D341Med (cell line): ENCODE measurements at places on chromosomes 6 and 20.

DNA sequence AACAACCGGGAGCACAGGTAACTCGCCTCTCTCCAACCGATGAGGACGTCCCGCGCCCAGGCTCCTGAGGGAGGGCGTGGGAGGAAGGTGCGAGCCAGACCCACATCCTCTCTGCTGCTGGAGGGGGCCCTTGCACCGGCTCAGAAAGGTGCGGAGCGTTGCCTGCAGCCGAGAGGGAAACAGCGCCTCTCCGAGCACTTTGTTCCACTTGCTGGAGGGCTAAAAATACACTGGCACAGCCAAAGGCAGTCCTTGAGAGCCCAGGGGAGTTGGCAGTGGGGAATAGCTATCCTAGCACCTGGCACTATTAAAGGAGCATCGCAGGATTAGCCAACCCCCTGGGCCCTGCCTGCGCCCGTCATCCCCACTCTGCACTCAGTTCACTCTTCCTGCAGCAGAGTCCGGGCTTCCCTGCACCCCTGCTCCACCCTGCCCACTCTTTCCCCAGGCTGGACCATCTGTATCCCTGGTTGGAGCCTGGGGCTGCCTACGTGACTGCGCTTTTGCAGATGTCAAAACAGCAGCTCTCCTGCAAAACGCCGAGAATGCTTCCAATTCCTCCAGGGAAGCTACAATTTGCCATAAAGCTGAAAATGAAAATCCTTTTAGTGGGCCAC, 108.9 kb downstream of the SNX5 start:
- peak; percentile 48 for DNase-seq

DNA sequence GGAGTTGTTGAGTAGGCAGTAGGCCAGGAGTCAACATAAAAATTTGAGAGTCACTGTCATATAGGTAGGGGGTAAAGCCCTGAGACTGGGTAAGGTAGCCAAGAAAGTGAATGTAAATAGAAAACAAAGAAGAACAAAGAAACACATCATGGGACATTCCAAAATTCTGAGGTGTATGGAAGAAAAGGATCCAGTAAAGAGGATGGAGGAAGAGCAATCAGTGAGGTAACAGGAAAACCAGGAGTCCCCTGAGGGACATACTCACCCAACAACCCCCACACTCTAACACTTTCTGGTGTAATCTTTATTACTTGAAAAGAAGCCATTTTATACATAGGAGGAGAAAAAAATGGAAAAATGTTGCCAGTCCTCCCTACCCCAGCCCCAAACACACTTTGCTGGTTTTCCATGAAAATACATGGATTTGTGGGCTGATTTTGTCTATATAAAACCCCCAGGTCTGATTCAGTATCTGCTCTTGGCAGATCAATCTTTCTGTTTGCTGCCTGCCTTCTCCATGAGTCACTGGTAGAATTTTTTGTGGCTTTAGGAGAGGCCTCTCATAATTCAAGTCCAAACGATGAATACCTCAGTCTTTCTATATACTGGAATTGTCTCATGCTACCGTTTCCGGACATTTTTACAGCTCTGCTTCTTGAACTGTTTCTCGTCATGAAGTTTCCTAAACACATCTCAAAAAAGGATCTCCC, 271.4 kb upstream of the MAN1A1 start:
- DNase-seq: no peak

GRCh38 chr6:83226517-83226916, 33.4 kb downstream of the RWDD2A start:
- DNase-seq: no peak

DNA sequence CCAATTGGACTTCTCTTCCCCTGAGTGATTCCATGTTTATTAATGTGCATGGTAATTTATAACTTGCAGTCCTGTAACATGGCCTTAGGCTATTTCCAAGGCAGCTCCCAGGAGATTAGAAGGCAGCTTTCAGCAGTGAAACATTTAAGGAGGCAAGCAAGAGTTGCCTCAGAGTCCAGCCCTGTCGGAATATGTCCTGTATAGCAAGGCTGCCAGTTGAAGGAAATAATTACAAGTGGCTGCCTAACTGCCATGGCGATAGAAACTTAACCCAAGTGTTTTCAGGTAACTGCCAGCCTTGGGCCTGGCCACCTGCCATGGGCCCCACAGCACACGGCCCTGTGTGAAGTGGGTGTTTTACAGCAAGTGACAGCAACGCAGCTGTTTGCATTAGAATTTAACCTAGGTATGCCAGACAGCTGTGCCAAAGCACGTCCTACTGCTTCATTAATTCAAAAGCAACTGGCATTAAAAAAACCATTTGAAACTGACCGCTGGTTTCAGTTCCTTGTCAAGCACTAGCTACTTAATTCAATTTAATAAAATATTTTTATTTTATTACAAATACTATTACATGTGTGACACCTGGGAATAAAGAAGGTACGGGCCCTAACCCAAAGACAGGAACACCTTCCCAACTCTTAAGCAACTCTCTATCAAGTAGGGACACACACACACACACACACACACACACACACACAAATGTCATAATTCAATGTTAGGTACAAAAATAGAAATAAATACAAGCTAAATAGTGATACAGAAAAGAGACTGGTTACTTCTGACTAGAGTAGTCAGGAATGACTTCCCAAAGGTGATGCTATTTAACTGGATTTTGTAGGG, 151.8 kb upstream of the HEY2 start:
- DNase-seq: no peak

GRCh38 chr20:59013031-59013951, 5.9 kb upstream of the TUBB1 start:
- no peak for DNase-seq

GRCh38 chr6:34189806-34190503, 44.1 kb upstream of the GRM4 start:
- no peak for DNase-seq

DNA sequence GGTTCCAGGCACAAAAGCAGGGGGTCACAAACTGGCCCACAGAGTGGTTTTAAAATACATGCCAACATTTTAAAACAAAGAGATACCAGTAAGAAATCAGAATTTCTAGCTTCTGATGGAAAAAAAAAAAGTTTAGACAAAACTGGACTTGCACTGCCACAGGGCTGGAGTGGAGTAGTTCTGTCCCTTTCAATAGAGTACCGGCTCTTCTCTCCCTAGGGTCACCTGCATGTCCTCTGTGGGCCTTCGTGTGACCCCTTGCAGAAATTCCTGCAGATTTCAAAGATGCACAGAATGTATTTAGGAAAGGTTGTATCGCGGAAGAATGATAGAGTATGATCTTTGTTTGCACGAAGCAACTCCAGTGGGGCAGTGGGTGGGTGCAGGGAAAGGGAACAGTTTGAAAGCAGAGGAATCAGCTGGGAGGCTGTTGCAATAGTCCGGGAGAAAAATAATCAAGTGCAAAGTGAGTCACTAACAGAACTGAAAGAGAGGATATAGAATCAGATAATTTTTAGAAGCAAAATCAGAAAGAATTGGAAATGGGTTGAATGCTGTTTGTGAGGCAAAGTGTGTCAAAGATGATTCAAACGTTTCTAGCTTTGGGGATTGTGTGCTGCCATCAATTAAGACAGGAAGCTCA, 97.3 kb upstream of the STXBP5 start:
- DNase-seq: no peak

DNA sequence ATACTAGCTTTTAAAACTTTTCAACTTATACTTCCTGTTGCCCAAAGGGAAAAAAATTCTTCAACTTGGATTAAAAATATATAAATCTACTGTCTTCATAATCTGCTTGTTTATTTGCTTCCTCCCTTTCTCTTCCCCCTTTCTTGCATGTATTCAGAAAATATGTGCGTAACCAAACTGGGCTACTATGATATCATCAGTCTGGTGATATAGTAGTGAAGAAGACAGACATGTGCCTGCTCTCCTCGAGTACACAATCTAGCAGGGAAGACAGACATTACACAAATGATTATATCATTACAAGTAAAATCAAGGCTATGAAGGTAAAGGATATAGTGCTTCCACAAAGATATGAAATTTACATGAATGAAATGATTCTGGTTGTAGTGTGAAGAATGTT, 31.0 kb downstream of the IBTK start:
- DNase-seq: no peak

DNA sequence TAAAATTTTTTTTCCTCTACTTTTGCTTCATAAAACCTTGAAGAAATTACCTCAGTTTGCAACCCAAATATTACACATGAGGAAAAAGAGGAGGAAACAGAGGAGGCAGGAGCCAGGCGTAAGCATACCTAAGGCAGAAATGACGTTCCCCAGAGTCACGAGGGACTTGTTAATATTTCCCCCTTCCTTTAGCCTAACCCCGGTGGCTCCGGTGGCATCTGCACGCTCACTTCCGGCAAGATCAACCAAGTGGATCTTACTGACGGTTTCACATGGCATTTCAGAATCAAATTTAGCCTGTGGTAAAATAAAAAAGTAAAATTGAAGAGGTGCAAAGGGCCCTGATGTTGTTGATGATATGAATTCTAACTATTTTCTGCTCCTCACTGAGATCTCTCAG, 67.4 kb downstream of the KIF16B start:
- no peak for DNase-seq

DNA sequence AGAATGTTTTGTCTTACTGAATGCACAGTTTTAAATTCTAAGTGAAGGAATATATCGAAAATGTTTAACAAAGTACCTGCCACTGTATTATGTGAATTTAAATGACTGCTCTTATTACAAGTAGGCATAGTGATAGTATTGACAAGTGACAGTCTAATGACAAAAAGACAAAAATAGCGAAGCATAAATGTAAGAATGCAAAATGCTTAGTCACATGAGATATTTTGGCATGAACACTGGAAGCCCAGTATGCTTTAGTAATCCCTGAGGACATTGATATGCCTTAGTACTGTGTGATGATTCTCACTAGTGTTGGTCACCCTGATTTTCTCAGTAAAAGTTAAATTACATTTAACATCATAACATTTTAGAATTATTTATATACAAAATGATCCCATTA, 153.5 kb downstream of the EYA4 start:
- DNase-seq: no peak

GRCh38 chr6:144710207-144710606, 425.1 kb downstream of the UTRN start:
- DNase-seq: no peak

- DNase-seq: no peak
These were observed 65.7 kb downstream of the TRDN start for GRCh38 chr6:123570813-123571684.

DNA sequence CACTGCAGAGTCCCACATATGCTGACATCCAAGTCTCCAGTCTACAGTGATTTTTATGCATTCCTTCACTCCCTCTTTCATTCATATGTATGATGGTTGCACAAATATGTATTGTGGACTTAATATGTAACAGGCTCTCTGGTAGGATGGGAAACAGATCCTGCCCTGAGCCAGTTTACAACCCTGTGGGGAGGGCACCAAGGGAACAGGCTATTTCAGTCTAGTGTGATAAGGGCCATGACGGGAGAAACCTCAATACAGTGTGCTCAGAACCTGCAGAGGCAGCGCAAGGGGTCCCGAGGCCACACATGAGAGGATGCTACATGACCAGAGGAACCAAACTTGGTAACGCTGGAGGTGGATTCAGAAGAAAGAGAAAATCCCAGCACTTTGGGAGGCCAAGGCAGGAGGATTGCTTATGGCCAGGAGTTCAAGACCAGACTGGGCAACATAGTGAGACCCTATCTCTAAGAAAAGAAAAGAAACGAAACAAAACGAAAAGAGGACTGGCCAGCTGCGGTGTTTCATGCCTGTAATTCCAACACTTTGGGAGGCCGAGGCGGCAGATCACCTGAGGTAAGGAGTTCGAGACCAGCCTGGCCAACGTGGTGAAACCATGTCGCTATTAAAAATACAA, 249.8 kb upstream of the JARID2 start:
- no peak for DNase-seq

GRCh38 chr20:58251348-58251978, 23.0 kb upstream of the ANKRD60 start:
- no peak for DNase-seq

DNA sequence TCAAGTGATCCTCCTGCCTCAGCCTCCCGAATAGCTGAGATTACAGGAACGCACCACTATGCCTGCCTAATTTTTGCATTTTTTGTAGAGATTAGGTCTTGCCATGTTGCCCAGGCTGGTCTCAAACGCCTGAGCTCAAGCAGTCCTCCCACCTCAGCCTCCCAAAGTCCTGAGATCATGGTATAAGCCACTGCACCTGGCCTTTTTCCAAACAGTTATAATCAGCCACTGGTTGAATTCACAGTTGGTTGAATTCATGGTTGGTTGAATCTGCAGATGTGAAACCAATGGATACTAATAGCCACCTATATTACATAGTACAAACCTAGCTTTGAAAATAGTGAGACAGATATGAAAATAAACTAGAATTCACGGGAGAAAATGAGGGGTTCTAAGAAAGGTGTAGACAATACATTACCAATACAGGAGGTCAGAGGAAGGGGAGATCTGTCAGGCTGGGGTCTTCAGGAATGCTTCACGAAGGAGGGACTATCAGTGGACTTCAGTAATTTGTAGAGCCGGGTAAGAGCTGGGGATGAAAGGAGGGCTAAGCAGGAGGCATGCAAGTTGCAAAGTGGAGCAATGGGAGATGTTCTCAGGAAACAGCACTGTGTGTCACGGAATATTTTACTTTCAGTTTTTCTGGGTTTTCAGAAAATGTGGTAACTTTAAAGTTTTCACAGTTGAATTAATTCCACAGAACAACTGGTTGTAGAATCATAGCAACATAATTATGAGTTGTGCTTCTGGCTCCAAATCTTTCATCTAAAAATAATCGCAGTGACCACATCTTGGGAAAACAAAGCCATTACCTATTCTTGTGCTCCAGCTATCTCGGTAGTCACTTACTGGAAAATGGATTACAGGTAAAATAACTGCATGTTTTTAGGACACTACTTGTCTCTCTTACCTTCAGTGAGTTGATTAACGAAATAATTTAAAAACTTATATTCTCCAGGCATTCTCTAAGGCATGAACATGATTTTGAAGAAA, 12.9 kb upstream of the CEP85L start:
- no peak for DNase-seq

DNA sequence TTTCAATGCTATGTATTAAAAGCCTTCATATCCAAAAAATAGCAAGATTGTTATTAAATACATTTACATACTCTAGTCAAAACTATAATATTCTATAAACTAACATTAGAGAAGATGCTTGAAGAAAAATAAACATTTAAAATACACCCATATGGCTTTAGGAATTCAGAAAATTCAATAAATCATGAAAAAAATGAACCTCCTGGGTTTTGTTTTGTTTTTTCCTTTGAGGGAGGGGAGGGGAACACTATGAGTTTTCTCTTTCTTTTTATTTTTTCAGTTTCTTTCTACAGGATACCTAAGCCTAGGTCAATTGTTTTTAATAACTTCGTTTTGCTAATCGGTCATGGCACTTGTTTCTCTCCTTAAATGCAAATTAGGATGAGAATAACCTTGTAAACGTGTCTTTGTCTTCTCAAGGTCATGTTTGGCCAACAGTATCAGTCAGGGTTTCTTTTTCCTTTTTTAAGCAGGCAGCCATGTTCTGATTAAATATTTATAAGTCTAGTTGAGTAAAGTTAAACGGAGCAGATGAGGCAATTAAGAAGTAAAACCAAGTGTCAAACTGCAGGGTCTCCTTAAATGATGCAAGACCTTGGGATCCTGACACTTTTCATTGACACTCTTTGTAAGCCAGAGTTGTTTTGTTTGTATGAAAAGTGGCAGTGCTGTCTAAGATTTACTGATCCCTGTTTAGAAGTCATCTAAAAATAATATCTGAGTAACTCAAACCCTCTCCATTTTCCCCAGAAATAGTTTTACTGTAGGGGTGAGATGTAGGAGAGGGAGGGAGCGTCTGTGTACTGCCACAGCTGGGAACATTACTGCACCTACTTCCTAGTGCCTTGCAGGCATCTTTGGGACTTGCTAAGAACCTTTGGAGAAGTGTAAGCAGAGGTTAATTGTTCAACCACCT, 392.3 kb downstream of the PLCB1 start:
- DNase-seq: no peak

- no peak for DNase-seq
These were observed 31.6 kb upstream of the LAMA4 start for GRCh38 chr6:112286010-112286409.
